ENCODE measurements at places on chromosomes 2 and 18.

DNA sequence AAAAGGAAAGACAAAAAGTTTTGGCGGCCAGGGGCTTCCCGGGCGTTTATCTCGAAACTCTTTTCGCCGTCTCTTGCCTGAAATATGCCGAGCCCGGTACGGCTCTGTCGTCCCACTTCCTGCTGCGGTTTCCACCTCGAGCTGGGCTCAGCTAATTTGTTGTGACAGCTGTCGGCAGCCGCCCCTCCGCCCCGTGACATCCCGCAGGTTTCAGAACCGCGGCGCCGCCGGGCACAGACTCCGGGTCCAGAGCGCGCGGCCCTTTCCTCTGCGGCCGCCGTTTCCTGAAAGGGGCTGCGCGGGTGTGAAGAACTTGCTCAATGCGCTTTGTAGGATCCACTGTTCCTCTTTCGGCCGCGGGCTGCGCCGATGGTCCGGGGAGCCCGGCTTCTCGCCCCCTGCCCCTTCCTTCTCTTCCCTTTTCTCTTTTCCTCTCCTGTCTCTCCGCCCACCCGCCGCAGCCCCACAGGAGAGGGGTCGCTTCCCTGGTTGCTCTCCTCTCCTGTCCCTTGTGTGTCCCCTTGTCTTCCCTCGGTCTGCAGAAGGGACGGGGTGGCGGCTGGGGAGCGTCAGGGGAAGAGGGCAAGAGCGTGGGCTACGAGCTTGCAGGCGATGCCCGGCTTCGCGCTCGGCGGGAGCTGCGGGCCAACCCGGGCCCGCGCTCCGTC lies 648 bp downstream of the ARID5A start:
- DNase-seq: no peak

GRCh38 chr18:40431071-40431985 lies 1523.7 kb upstream of the PIK3C3 start:
- no peak for DNase-seq

DNA sequence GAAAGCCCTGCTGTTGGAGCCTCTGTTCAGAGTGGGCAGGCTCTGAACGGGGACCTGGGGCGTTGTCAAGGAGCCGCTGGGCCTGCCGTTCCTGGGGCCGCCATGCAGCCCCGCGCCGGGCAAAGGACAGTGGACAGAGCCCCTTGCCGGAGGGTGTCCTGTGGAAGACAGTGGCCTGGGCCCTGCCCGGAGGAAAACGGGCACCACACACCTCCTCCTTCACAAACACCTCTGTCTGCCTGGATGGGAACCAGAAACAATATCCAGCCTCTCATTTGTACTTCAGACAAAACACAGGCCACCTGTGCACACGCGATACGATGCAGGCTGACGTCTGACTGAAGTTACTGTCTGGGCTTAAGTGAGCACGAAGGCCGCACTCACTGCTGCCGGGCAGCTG lies 233.7 kb downstream of the TWIST2 start:
- DNase-seq: no peak

- no peak for DNase-seq
Observed at GRCh38 chr18:53556450-53556849, 668.0 kb downstream of the MBD2 start.

GRCh38 chr2:127371037-127371436 lies 16.7 kb downstream of the MAP3K2 start:
- DNase-seq: no peak

DNA sequence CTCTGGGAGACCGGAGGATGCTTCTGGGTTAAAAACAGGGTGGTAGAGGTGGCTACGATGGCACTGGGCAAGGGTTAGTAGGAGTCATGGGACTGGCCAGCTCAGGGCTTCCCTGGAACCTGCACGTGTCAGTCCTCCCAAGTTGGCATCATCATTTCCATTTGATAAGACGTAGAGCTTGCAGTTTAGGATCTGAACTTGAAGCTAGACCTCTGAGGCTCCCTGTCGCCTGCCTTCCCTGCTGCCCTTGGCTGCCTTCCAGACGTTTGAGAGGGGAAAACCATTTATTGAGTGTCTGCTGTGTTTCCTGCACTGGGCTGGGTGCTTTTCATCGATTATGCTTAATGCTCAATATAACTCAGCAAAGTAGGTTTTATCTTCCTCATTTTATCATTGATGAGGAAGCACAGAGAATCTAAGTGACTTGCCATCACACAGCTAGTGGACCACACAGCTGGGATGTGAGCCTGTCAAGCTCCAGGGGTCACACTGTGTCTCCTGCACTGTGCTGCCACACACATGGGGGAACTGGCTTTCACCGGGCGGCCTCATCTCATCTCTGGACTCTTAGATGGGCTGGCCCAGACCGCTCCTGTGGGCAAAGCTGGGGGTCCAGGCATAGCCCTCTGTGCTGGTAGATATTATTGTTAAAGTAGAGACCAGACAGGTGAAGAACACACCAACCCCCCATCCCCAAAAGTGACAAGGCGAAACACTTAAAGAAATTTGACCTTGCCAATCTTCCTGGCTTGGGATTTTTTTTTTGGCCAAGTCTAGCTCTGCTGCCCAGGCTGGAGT lies 7.8 kb downstream of the NT5DC4 start:
- no peak for DNase-seq

GRCh38 chr2:136284226-136285119 lies 166.5 kb upstream of the CXCR4 start:
- DNase-seq: no peak

GRCh38 chr2:227789803-227790202 lies 23.8 kb upstream of the CCL20 start:
- DNase-seq: no peak

- DNase-seq: no peak
Observed at GRCh38 chr2:198326431-198326830, 522.0 kb downstream of the PLCL1 start.

GRCh38 chr2:6336752-6337471 lies 528.8 kb downstream of the CMPK2 start:
- DNase-seq: no peak

- no peak for DNase-seq
Observed at GRCh38 chr2:199329466-199329865, 128.3 kb downstream of the SATB2 start.

DNA sequence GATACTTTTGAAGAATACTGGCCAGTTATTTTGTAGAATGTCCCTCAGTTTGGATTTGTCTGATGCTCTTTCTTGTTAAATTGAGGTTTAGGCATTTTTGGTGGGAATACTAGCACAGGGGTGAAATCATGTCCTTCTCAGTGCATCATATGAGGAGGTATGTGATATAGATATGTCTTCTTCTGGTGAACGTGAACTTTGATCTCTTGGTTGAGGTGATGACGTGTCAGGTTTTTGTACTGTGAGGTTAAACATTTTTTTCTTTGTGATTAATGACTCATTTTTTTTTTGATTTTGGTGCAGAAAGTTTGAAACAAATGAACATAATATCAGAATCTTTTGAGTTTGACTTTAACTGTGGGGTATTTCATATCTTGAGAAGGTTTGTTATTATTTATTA lies 11.0 kb downstream of the ZNF407 start:
- no peak for DNase-seq

DNA sequence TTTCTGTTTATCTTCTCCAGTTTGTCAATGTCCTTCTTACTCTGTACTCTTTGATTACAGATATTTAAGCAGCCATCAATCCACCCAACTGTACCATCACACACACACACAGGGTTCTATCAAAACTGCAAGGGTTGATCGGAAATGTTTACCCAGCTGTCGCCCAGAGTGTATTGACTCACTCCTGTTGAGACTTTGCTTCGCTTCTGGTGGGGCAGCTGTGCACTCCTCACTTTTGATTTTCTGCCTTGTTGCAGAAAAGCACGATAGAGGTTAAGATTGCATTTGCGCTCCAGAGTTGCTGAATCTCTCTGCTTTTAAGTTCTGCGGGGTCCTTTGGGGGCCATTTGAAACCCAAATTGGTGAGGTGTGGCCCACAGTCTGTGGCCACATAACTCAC lies 216.2 kb downstream of the SETBP1 start:
- DNase-seq: no peak

DNA sequence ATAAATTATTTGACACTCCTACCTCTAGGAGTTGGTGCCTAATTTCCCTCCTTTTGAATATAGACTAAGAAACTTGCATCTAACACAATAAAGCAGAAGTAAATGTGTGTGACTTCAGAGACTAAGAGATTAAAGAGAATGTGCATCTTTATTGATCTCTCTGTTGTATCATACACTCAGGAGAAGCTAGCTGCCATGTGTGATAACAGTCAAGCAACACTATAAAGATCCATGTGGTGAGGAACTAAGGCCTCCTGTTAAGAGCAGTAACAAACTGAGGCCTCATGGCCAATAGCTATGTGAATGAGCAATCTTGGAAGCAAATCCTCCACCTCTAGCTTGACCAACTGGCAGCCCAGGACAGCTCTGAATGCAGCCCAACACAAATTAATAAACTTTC lies 3.4 kb downstream of the FANCL start:
- DNase-seq: no peak

GRCh38 chr2:173990970-173991819 lies 26.0 kb upstream of the SP3 start:
- DNase-seq: no peak

DNA sequence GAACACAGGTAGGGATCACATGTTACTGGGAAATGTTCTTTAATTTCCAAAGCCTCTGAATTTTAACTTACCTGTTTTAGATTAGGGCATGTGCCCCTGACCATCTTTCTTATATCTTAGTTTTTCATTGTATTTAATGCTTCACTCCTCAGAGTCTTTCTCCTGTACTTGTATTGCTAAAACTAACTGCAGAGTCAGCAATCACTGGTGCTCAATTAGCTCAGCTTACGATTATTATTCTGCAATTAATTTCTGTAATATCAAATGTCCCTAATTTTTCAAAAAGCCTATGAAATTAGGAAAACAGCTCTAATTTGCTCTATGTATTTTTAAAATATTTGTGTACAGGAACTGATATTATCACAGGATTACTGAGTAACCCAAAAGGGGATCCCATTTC lies 693.2 kb upstream of the SLC8A1 start:
- no peak for DNase-seq

DNA sequence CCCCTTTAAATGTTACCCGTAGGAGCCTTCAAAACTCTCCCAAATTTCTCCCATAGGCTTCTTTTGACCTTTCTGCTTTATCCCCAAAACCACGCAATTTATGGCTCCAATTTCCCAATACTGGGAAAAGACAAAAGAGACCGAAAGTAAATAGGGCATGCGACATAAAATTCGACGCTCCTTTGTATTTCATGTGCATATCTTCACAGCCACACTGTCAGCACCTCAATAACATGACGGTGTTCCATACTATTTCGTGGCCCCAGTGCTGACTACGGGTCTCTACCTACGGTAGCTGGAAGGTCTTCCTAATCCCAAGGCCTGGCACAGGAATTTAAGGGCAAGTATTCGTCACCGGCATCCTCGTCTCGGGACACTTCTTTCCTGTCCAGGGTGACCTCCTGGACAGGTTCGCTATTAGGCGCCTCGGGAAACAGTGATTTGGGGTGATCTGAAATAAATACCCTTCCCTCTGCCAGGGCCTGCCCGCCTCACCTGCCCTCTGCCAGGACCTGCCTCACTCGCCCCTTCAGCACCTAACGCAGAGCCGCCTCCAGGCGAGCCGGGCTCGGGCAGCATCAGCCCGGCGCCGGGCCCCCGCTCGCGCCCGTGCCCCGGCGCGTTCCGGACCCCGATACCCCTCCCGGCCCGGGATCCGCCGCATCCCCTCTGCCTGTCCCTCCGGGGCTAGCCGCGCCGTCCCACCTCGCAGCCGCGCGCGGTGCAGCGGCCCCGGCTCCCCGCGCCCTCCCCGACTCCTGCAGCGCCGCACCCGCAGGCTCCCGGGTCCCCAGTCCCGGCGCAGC lies 680 bp downstream of the DTNB start:
- DNase-seq: no peak

Data from amygdala (tissue), 56 donors.